ENCODE measurements at places on chromosomes 4 and X. TPM values are rescaled to one million over a fixed set of nuclear protein-coding genes. Genes with fewer than 3 reads are reported as not detected.
A peak's percentile ranks its signal among the peaks of the same experiment; 100 is the strongest.

DNA sequence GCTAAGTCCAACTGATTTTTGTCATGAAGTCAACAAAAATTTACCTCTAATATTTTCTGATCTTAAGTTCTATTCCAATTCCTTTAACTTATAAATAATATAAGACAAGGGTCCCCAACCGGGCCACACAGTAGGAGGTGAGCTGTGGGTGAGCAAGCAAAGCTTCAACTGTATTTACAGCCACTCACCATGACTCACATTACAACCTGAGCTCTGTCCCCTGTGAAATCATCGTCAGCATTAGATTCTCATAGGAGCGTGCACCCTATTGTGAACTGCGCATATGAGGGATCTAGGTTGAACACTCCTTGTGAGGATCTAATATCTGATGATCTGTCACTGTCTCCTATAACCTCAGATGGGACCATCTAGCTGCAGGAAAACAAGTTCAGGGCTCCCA lies 227.4 kb downstream of the MAPK10 start:
- DNase-seq, result no peak

MAGEB1 gene
- total RNA-seq, result not detected

DNA sequence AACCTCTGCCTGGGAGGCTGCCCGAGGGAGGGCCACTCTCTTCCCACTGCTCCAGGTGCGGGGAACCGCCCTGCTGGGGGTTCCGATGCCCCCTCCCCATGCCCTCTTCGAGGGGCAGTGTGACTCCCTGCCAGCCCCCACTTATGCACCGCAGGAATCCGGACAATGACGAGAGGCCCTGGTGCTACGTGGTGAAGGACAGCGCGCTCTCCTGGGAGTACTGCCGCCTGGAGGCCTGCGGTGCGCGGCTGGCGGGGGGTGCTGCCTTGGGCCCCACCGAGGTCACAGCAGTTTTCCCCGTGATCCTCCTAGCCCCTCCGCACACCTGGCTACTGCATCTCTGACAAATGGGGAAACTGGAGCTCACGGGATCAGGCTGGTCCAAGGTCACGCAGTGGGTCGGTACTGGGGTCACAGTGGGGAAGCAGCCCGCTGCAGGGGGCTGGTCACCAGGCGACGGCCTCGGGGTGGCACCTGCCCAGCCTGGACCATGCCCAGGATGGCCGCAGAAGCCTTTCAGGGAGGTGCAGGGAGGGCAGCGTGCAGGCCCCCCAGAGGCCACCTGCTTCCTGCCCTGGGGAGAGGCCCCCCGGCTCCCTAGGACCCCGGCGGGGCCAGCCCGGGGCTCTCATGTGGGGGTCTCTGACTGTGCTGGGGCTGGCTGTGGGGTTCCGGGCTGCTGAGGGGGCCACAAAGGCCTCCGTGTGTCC lies 3.5 kb downstream of the HGFAC start:
- DNase-seq, result no peak

DNA sequence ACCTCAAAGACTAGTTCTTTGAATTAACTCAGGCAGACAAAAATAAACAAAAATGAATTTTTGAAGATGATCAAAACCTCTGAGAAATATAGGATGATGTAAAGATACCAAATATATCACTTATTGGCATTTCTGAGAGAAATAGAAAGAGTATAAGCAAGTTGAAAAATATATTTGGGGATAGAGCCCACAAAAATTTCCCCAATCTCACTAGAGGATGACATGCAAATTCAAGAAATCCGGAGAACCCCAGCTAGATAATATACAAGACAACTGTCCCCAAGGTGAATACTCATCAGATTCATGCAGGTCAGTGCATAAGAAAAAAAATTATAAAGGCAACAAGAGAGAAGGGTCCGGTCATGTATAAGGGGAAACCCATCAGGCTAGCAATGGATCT lies 129.1 kb downstream of the CXXC4 start:
- no peak for DNase-seq

LDB2 gene
- total RNA-seq, result not detected

GRCh38 chr4:83356899-83357661 lies 22.4 kb upstream of the HPSE start:
- DNase-seq, result no peak

DNA sequence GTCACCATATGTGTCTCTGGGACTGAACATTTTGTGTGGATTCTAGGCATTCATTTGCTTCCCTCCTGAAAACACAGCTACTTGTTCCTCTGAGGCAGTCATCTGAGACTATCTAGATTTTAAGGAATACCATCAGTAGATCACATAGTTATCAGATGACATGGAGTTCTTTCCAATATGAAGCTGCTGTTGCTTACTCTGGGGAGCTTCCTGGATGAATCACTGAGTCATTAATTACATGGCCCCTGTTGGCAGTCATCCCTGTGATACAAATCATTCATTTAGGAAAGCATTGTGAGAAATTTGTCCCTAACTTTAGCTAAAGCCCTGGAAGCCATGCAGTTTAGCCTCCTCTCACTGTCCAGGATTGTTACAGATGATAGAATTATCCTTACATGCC lies 98.2 kb upstream of the ARSJ start:
- no peak for DNase-seq

CT45A5 gene
- not detected for total RNA-seq

- no peak for DNase-seq
These were observed 143.5 kb downstream of the TSPAN5 start for GRCh38 chr4:98514741-98515469.

- no peak for DNase-seq
These were observed 22.8 kb downstream of the ELOVL6 start for GRCh38 chr4:110175634-110176033.

CASP6 gene
- 3.4 TPM for total RNA-seq

MAML3 gene
- total RNA-seq, result 2.7 TPM

GRCh38 chrX:135914404-135914803 lies 20.9 kb downstream of the SAGE1 start:
- DNase-seq, result no peak

LYAR gene
- total RNA-seq, result 57.8 TPM

GRCh38 chr4:94307231-94307871 lies 35.3 kb downstream of the HPGDS start:
- no peak for DNase-seq

- no peak for DNase-seq
These were observed 582.8 kb upstream of the CPEB2 start for GRCh38 chr4:14419516-14419915.

GRCh38 chr4:26319949-26320537 lies 771 bp upstream of the RBPJ start:
- DNase-seq, result peak; percentile 52

DNA sequence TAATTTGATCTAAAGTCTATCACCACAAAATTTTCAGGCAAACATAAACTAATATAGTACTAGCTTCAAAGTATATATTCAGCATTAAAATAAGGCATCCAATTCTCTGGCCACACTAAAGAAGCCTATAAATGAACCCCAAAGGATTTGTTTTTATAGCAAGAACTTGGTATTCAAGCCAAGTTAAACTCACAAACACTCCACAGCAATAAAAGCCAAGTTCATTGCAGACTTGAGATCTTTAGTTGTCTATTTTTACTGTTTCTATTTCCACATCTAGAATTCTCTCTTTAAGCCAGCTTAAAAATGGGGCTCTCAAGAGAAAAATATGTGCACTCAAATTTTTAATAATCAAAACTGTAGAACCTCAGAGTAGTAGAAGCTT lies 51.1 kb downstream of the WDFY3 start:
- no peak for DNase-seq

MAGED4B gene
- total RNA-seq, result 1.9 TPM

PAGE2B gene
- not detected for total RNA-seq

DNA sequence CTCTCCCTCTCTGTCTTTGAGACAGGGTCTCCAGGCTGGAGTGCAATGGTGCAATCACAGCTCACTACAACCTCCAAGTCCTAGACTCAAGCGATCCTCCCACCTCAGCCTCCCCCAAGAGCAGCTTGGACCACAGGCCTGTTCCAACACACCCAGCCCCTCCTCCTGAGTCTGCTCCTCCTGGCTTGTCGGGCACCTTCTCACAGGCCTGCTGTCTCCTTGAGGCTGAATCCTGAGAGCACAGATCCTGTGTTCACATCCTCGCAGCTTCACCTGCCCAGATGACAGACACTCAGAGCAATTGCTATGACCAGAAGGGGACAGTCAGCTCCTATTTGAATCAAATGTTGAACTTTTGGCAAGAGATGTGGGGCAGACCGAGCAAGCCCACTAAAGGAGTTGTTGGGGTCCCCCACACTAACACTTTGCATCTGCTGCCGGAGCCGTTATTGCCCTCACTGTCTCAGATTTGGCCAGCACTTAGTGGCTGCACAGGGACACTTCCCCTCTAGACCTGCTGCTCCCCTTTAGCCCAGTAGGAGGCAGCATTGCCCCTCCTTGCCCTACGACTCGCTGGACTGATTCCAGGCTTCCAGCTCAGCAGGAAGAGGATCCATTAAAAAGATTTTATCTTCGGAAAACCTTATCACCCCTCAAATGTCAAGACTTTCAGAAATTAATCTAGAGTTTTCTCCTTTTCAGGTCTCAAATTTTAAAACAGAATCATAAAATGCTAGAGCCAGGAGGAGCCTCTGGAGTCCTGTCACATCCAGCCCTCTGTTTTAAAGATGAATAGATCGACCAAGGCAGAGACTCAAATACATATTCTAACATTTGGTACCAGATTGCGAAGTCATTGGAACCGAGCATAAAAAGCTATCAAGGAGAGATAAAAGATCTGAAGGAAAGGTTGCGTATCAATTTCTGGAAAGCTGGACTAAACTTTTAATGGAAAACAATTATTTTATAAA lies 113.7 kb downstream of the USP46 start:
- DNase-seq, result peak; percentile 23

DNA sequence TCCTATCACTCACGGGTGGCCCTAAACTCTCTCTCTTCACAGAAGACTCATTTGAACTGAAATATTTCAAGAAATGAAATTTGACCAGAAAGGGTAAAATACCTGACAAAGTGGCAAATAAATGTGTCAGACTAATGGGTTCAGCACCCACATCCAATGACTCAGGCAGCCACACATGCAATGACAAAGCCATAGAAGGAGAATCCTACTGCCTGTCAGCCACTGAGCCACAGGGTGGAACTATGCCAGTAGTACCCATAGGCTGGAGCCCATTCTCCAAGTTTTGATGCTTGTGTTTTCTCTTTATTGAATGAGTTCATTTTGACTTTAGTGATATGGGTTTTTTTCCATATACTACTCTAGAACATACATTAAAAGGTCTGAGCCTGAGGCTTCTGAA lies 179.0 kb downstream of the BEND2 start:
- no peak for DNase-seq

DNA sequence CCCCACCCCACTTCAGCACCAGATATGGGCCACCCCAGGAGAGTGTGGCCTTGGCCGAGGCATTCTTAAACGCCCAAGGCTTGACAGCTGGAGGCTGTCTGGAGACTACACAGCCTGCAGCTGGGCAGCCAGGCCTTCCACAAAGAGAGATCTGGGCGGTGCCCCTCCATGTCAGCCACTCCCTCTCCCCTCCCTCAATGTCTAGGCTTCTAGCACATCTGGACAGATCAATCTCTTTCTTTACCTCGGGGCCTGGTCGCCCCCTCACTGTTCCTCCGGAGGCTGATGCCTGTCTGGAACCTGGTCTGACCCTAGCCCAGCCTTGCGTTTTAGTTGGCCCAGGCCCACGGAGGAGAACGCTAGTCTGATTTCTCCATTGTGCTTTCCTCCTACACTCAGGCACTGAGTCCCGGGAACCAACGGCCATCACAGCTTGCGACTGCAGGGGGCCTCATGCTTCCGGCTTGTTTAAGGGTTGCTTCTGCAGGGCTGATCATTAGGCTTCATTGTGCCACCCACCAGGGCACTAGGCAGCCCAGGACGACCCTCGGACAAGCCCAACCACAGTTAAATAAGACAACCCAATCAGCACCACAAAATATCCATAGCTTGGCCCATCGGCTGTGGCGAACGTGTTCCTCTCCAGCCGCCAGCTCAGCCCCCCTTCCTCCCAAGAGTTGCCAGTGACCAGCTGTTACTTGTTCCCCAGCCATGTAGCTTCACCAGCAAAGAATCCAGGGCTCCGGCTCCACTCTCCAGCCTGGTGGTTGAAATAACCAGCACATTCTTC lies 200.6 kb downstream of the BCOR start:
- no peak for DNase-seq

DNA sequence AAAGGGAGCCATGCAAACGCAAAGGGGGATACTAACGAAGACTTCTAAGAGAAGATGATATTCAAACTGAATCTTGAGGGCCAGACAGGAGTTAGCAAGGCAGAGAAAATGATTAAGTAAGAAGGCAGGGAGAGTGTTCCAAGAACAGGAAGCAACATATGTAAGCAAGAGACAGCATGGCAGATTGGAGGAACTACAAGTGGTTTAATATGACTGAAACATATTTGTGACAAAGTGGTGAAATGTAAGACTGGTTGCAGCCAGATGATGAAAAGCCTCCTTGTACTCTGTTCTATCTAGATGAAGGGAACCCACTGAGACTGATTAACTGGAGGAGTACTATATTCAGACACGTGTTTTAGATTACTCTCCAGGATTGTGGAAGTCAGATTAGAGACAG lies 116.6 kb upstream of the DIAPH2 start:
- DNase-seq, result no peak

DNA sequence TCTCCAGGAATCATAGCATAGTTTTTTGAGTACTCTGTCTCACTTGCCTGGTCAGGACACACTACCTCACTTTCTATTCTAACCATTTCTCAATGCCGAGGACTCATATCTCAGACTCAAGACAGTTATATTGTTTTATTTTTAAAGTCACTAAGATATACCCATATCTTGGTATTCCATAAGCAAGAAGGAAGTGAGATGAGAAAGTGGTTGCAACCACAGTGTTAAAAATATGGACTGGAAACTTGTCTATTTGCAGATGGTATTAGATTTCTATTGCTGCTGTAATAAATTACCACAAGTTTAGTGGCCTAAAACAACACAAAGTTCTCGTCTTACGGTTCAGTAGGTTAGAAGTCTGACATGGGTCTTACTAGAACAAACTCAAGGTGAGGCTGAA lies 344.8 kb upstream of the MAGEB2 start:
- no peak for DNase-seq

DNA sequence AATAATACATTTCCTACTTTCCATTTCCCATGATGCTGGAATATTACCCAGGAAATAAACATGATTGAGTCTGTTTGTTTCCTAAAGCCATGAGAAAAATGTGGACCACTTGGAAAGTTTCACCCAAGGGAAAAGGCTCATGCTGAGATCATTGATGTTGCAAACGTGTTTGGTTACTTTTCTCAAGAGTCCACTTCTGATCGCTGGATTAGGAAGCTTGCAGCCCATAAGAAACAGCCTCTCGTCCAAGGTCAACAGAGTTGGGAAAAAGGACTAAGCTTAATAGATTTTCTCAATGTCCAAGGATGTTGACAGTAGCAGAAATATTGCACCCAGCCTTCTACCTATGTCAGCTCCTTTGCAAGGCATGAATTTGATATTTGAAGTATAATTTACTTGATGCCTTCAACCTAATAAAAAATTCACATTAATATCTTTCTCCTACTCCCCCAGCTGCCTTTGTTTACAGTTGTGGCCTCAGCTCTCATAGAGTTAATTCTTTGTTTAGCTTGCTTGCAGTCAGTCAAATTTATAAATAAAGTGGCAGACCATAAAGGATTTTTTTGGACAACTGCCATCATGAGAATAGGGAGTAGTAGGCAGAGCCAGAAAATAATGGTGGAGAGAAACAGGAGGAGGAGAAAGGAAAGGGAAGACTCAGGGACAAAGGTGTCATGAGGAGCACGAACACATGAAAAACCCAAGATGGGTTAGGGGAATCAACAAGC lies 65.6 kb upstream of the BLTP1 start:
- no peak for DNase-seq

Data from CD8-positive, alpha-beta T cell (primary cell).